MM.1S (cell line): ENCODE measurements at places on chromosomes 13 and 19.

GRCh38 chr13:79194272-79194671 lies 211.8 kb downstream of the RBM26 start:
- DNase-seq: peak; percentile 94

- DNase-seq: no peak
Measured at GRCh38 chr13:107438251-107438650, 777.1 kb downstream of the LIG4 start.

DNA sequence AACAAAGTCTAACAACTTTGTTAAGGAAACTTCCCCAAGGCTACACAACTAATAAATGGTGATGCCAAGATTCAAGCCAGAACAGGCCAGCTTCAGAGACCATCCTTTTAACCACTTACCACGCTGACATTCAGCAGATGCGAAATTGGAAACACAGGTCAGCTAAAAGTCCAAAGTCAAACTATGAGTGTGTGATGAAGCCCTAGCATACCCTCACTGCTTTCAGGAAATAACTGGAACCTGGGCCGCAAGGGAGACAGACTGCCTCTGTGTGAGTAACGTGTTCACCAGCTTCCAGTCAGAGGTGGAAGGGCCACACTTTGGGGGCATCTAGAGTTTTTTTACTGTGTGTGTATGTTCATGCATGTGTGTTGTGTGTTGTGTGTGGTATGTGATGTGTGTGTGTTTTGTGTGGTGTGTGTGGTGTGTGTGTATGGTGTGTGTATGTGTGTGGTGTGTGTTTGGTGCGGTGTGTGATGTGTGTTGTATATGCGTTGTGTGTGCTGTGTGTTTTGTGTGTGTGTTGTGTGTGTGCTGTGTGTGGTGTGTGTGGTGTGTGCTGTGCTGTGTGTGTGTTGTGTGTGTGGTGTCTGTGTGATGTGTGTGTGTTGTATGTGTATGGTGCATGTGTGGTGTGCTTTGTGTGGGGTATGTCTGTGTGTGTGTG lies 12.5 kb upstream of the PDX1 start:
- DNase-seq: no peak

GRCh38 chr19:30564551-30565011 lies 192.4 kb downstream of the ZNF536 start:
- no peak for DNase-seq

DNA sequence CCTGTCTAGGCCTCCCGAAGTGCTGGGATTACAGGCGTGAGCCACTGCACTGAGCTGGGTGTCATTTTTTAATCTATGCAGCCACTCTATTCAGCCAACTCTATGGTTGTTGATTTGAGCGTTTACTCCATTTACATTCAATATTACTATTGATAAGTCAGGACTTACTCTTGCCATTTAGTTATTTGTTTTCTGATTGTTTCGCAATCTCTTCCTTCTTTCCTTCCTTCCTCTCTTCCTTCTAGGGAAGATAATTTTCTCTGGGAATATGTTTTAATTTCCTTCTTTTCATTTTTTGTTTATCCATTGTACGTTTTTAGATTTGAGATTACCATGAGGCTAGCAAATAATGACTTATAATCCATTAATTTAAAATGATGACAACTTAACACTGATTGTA lies 2056.0 kb downstream of the OLFM4 start:
- no peak for DNase-seq

DNA sequence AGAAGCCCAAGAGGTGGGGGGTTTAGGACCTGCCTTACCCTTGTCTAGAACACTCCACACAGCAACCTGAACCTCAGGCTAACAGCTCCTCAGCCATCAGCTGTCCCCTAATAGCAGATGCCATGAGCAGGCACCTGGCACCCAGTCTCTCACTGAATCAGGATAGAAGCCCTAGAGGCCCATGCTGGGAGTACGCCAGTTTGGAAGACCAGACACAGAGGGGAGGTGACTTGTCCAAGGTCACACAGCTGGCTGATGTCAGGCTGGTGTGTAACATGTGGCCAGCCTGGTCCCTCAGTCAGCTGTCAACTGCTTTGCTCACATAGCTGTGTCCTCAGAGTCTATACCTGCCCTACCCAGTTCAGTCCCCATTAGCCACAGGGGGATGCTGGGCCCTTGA lies 12.8 kb upstream of the SAMD1 start:
- DNase-seq: peak; percentile 62

GRCh38 chr19:14770136-14770535 lies 8.2 kb downstream of the ADGRE2 start:
- no peak for DNase-seq

GRCh38 chr19:10431254-10431942 lies 11.1 kb downstream of the PDE4A start:
- DNase-seq: no peak

- DNase-seq: no peak
Measured at GRCh38 chr13:83878691-83879430, 3.4 kb downstream of the SLITRK1 start.

DNA sequence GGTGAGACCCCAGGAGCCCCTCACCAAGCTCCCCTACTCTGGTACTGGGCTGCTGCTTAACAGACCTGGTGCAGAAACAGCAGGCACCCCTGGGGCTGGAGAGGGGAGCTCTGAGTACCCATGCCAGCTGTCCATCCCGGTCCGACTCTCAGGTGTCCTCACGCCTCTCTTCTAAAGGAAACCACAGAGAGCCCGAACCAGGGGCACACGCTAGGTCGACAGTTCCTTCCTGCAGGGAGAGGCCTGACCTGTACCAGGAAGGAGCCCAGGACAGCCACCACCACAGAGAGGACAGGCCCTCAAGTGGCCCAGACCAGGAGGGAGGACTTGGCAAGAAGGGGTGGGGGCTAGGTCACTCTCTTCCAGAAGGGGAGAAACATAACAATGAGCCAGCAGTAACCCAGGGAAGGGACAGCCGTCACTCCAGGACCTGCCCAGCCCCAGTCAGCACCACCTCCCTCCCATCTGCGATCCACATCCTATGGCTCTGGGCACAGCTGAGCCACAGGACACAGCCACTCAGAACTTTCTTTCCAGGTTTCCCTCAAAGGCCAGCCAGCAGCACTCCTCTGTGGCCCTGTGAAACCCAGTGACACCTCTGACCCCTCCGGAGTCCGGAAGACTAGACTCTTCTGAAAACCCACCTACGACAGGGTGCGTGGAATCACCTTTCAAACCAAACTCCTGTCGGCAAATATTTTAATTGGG lies 13.0 kb upstream of the SLC35E1 start:
- DNase-seq: peak; percentile 35
